Activated naive CD4-positive, alpha-beta T cell treated with anti-CD3 and anti-CD28 coated beads, Interleukin-2, amount 50 U/mL, for 16 hours (primary cell): ENCODE measurements at places on chromosomes 12 and 14.
A peak's percentile ranks its signal among the peaks of the same experiment; 100 is the strongest.

- peak; percentile 7 for DNase-seq
Measured at GRCh38 chr14:104942586-104942985, 17.9 kb downstream of the PLD4 start.

DNA sequence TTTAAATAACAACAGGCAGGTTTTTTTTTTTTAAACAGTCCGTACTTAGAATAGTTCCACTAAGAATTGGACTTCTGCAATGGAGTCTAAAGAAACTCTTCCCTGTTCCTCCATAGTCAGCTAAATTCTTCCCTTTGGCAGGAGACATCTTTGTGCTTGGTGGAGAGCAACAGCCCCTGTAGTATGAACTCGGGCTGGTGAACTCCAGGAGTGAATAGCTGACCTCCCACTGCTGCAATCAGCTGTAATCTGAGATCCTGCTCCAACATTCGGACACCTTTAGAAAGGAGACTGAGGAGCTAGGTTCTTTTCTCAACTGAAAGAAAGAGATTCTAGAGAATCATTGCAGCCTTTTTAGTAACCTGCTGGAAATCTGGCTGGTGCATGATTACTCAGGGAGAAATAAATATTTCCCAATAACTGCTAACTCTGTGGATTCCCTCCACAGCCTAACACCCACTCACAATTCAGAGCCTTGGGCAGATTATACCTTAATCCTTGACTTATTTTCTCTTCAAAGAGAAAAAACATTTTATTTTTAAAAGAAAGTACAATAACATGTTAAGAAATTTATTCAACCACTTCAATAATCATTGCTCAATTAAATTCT lies 25.6 kb upstream of the DBX2 start:
- no peak for DNase-seq

DNA sequence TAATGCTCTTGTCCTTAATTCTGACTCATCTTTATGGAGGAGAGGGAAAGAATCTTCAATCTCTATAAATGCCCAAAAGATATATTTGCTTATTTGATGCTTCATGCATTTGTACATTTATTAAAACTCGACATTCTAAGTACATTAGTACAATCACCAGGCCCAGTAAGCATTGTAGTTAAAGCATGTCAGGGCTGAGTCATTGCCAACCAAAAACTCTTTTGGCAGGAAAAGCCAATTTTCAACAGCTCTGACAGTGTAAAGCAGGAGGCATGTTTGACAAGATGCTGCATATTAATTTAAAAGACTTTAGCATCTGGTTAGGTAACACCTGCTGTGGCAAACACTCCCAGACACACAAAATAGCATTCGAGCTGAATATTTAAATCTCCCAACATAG lies 290.9 kb downstream of the PPFIA2 start:
- no peak for DNase-seq

DNA sequence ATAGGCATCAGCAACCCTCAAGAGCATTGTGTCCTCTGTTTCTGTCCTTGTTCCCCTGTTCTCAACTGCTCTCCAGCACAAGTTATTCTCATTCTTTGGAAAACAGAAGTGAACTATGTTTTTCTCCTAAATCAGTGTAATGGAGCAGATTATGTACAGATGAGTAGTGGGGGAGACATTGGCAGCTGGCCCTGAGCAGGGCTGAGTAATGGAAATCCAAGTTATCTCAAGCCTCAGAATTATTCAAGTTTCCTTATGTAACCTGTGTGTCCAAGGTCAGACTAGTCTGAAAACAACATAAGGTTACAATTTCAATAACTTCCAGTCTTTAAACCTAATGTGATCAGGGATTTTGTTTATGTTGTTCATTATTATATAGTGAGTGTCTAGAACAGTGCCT lies 116.1 kb upstream of the FUT8 start:
- DNase-seq: no peak

- DNase-seq: no peak
Measured at GRCh38 chr12:106487664-106488063, 95.1 kb upstream of the RFX4 start.

DNA sequence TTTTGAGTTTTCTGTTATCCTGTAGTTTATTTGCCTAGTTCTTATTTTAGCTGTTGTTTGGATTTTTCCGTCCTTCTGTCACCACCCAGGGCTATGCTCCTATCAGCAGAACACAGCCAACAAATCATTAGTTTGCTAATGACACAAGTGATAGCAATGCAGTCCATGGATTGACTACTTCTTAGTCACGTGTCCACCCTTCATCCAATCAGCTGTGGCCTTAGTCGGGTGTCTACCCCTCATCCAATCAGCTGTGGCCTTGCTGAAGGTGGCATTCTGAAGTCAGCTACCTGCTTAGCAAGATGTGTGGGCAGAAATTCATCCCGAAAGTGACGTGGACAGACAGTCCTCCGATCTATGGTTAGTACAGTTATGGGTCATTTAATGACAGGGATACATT lies 182.3 kb downstream of the GALC start:
- no peak for DNase-seq

- no peak for DNase-seq
Measured at GRCh38 chr14:36515105-36515593, 4.9 kb downstream of the NKX2-1 start.

DNA sequence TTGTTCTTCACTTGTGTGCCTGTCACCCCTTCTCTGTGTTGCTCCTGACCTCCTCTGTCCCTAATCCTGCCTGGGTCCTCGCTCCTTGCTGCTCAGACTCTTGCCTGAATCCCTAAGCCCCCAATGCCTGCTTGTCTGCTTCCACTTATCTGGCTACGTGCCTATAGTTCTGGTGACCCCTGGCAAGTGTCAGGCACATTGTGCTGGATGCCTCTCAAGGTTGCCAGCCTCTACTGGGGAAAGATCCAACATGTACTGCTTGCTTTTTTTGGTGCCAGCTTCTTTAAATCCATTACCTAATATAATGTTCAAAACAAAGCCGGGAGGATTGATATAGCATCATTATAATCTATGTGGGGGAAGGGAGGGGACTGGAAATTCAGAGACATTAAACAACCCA lies 448.0 kb upstream of the CCDC196 start:
- DNase-seq: no peak

- no peak for DNase-seq
Measured at GRCh38 chr12:98291828-98292227, 223.6 kb upstream of the TMPO start.

- DNase-seq: no peak
Measured at GRCh38 chr12:117121441-117121840, 22.2 kb upstream of the TESC start.

DNA sequence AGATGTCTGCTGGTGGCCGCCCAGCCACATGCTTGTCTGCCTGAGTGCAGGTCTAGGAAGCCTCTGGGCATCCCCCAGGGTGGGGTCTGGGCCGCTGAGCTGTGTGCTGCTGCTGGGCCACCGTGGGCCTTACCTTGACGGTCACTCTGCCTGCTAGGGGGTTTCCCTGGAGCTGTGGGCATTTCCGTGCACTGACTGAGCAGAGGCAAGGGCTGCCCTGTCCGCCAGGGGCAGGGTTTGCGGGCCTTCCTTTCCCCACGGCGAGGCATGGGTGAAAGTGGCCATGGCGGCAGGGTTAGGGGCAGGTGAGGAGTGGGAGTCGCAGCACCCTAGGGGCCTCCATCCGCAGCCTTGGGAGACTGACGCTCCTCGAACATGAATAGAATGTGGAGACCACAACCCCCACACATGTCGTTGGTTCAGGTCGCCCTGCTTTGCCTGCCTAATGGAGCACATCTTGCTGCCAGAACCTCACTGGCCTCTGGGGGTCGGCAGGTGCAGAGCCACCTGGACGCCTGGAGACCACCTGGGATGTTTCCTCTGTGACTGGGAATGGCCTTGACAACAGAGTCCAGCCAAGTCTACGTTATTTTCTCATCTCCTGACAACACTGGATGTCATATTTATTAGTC lies 2.5 kb downstream of the ZBTB42 start:
- no peak for DNase-seq

- no peak for DNase-seq
Measured at GRCh38 chr12:80188576-80188975, 89.2 kb downstream of the OTOGL start.

DNA sequence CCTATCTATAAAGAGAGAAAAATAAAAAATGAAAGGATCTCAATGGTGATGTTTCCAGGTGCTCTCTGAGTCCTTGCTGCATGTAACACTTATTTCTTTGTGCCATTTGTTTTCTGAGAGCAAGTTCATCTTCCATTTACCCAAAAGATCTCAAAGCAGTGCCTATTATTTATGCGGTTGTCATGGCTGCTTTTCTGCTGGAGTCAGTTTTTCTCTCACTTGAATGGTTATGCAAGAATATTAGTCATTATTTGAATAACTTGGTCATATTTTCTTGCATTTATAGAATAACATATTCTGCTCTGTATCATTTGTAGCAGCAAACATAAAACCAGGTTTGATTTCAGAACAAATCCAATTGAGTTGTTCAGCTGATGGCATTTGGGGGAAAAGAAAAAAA lies 141.8 kb upstream of the G2E3 start:
- DNase-seq: no peak

DNA sequence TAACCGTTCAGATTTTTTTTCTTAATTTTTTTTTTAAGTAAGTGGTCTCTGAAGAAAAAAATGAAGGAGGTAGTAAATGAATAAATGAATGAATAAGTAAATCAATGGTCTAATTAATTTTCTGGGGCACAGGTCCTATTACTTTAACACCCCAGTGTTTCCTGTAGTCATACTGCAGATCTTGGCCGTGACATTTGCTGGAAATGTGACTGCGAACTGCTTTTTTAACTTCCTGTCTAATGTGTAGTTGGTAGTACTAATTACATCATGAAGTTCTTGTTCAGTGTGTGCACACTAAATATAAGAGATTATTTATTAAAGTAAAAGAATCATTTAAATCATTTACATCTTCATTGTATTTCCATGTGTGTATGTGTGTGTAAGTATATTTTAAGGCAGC lies 45.4 kb downstream of the AEBP2 start:
- no peak for DNase-seq

DNA sequence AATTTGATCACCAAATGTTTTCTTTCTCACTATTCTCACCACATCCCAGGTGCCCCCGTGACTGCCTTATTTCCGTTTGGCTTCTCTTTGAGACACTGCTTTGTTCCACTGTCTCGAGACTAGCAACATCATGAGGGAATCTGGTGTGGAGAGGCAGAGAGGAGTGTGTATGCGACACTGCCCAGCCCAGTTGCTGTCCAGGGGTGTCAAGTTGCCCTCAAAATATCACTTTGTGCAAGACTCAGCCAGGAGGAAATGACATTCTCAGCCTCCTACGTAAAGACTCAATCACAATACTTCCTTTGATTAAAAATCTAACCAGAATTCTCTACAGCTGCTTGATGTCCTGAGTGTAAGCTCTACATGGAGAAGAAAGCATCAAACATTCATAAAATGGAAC lies 48.2 kb upstream of the EEA1 start:
- no peak for DNase-seq

DNA sequence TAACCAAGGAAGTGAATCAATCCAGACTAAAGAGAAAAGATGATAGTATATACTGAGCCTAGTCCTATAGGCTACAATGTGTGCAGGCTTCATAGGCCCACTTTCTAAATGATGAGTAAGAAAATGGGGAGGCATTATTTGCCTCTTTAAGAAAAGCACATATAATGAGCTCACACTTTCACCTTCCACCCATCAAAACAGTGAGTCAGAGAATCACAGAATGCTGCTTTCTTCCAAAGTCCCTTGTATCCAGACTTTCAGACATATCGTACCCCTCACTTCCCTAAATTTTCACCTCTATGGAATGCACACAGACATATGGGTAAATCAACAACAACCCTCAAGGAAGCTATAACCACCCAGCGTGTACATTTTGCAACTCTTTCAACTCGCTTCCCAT lies 286.4 kb upstream of the PRKD1 start:
- DNase-seq: no peak

GRCh38 chr12:102816816-102817434 lies 100.1 kb downstream of the PAH start:
- no peak for DNase-seq

DNA sequence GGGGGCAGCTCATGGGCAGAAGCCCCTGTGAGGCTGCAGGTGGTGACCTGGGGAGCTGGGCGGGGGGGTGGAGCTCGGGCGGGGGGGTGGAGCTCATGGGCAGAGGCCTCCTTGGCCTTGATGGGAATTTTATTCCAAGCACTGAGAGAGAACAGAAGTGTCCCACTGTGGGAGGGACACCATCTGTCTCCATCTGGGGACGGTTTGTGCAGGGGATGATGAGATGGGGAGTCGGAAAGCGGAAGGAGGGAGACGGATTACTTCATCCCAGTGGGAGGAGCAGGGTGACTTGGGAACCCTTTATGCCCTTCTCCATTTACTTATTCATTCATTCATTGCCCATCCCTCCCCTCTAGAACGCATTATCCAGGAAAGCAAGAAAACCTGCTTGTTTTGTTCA lies 304.7 kb downstream of the ADGRD1 start:
- no peak for DNase-seq

DNA sequence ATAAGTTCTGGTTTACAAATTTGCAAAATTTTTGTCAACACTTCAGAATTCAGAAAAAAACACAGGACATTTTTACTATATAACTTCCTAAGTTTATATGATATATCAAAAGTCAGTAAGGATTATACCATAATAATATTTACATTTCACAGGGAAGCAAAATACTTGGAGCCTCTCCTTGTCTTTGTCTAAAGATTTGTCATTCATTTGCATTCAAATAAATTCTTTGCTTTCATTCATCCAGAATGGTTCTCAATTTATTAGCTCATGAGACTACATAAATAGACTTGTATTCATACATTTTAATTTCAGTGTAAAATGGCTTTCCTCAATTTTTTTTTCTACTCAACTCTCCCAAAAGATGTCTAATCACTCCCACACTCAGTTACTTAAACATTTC lies 96.4 kb downstream of the SLC38A6 start:
- no peak for DNase-seq

- DNase-seq: no peak
Measured at GRCh38 chr14:68036202-68036601, 216.6 kb downstream of the RAD51B start.

- DNase-seq: peak; percentile 62
Measured at GRCh38 chr14:20632831-20633691, 8.4 kb downstream of the OR6S1 start.

GRCh38 chr14:61218157-61218556 lies 63.0 kb downstream of the TMEM30B start:
- no peak for DNase-seq

DNA sequence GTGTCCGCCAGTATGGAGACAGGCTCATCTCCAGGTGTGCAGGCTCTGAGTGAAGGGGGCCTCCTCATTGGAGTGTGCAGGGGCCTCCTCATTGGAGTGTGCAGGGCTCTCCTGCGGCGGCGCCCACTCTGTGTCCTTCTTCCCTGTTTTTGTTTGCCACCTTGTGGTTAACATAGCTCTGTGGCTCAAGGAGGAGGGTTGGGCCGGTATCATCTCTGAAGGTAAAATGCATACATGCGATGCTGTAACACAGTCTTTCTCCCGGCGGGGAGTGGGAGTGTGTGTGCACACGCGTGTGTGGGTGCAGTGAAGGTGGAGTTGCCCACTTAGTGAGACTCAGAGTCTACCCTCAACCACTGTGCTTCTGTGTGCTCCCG lies 429.4 kb downstream of the ZFP36L1 start:
- DNase-seq: no peak
